ENCODE measurements at places on chromosomes 5 and 9.
A peak's percentile ranks its signal among the peaks of the same experiment; 100 is the strongest.

- no peak for DNase-seq
Observed at GRCh38 chr9:35313916-35314315, 152.1 kb downstream of the UNC13B start.

DNA sequence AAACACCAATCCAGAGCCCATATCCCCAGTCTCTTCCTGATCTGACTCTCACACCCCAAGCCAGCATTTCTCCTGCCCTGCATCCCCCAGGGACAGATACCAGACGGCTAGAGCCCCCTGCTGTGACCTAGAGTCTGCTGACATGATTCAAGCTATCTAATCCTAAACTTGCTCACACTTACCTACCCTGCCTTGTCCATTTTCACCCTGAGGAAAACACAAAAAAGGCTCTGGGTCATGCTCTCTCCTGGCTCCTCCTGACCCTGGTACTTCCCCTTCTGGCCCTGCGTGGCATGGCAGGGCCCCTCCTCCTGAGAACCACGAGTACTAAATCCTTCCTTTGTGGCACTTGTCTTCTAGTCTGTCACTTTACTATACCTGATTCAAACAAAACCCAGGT is 2.8 kb upstream of the ARRDC1 start:
- no peak for DNase-seq

GRCh38 chr5:134555890-134556311 is 30.4 kb downstream of the JADE2 start:
- peak; percentile 76 for DNase-seq

DNA sequence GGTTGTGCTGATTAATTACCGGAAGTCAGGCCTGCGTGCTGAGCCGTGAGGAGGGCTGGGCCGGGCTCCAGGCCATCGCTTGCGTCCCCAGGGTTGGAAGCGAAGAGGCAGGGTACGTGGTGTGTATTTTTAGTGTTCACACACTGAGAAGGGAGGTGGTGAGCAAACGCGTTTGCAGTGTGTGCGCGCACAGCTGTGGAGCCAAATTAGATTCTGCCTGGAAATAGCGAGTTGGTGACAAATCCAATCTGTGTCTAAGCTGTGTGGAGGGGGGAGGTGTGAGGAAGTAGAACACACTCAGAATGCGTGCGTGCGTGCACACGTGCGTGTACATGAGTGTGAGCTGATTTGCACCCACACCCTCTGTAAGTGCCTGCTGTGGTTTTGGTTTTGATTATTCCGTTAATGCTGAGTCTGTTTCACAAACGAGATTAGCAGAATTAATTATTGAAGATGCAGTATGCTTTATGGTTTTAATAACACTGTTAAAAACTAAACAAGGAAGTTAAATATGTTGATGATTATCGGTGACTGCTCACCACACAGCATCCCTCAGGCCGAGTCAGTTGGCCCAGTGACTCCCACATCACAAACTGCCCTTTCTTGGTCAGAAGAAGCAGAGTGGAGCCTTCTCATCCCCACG is 111.8 kb upstream of the FCN2 start:
- DNase-seq: no peak

- no peak for DNase-seq
Observed at GRCh38 chr5:172524573-172525021, 70.3 kb upstream of the SH3PXD2B start.

GRCh38 chr5:53873235-53873634 is 312.8 kb downstream of the NDUFS4 start:
- DNase-seq: no peak

GRCh38 chr5:152187668-152188067 is 217.4 kb downstream of the NMUR2 start:
- no peak for DNase-seq

DNA sequence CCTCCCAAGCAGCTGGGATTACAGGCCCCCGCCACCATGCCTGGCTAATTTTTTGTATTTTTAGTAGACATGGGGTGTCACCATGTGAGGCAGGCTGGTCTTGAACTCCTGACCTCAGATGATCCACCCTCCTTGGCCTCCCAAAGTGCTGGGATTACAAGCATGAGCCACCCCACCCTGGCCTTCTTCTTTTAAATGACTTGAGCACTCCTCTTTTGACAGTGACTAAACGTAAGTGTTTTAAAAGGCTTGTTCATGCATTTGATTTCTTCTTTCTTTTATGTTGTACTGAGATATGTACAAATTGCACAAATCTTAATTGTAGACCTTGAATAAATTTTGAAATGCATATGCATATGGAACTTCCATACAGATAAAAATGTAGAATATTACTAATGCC is 337.9 kb downstream of the CETN3 start:
- no peak for DNase-seq

DNA sequence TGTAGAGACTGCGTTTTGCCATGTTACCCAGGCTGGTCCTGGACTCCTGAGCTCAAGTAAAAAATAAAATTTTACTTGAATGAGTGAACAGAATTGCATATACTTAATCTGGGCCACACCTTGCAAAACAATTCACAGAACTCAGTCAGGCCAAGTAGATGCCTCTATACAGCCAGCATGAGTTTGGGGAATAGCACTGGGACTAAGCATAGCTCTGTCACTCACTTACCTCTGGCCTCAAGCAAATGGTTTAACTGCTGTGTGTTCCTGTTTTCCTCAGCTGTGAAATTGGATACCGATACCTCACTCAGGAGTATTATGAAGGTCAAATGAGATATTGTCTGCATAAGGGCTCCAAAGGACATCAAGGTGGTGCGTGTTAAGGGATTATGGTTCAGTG is 10.9 kb upstream of the FRMPD1 start:
- DNase-seq: no peak

- DNase-seq: no peak
Observed at GRCh38 chr9:113343732-113344231, 3.7 kb upstream of the WDR31 start.

DNA sequence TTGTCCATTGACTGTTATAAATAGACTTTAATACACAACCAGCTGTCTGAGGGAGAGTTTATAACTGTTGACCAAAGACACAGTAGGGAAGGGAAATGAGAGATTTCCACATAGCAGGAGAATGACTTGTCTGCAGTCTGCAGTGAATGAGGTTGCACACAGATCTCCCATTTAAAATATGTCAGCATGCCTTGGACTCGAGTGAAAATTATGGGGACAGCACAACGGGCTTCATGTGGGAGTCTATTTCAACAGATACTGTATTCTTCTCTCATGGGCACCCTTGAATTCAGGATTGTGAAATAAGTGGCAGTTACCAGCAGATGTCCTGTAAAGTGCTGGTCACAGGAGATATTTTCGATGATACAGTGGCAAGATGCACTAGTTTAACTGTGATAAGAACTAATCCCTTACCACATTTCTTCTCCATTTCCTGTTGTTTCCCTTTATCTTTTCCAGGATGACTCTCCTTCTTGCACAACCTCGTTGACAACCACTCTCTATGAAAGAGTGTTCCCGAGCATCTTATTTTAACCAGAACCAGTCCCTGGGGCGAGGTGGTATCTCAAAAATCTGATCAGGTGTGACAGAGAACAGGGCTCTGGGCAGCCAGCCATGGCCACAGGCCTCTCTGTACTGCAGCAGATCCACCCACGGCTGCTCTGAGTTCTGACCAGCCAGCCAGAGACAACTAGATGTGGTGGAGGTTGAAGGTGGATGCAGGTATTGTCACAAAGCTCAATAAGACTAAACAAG is 51.5 kb upstream of the MAP3K1 start:
- no peak for DNase-seq

DNA sequence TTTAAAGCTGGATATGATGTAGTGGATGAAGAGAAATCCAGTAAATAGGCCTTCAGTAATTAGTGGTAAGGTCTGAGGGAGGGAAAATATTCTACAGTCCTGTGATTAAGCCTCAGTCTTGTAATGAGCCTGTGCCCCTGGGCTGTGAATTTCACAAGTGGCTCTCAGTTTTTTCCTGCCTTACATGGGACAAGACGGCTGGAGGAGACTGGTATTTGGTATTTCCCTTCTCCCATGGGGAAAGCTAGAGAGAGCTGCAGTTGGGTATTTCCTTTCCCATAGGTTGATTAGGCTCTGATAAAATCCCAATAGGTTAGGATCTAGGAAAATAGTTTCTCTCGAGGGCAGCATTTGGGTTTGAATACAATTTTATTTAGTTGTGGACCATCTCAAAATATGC is 62.2 kb upstream of the GNA14 start:
- DNase-seq: no peak

DNA sequence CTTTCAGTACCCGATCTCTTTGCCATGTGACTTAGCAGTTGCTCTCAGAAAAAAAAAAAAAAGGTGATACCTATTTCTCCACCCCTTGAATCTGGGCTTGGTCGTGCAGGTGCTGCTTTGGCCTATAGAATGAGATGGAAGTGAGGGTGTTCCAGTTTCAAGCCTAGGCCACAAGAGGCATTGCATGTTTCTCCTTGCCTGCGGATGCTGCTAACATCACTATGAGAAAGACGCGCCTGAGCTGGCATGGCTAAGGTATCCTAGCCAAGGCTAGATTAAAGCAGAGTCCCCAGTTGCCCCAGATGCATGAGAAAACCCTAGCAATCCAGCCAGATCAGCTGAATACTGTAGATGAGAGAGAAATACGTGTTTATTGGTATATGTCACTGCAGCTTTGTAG is 14.7 kb upstream of the CSF1R start:
- DNase-seq: no peak

- no peak for DNase-seq
Observed at GRCh38 chr5:138661291-138661960, 86.2 kb upstream of the HSPA9 start.

- DNase-seq: no peak
Observed at GRCh38 chr5:95262933-95263660, 21.8 kb downstream of the MCTP1 start.

- no peak for DNase-seq
Observed at GRCh38 chr9:74681906-74682305, 184.8 kb downstream of the RORB start.

GRCh38 chr5:26955161-26955560 is 83.2 kb downstream of the CDH9 start:
- no peak for DNase-seq

GRCh38 chr9:6106711-6107339 is 91.4 kb upstream of the RANBP6 start:
- no peak for DNase-seq

GRCh38 chr5:41334221-41334620 is 120.9 kb upstream of the C6 start:
- no peak for DNase-seq

DNA sequence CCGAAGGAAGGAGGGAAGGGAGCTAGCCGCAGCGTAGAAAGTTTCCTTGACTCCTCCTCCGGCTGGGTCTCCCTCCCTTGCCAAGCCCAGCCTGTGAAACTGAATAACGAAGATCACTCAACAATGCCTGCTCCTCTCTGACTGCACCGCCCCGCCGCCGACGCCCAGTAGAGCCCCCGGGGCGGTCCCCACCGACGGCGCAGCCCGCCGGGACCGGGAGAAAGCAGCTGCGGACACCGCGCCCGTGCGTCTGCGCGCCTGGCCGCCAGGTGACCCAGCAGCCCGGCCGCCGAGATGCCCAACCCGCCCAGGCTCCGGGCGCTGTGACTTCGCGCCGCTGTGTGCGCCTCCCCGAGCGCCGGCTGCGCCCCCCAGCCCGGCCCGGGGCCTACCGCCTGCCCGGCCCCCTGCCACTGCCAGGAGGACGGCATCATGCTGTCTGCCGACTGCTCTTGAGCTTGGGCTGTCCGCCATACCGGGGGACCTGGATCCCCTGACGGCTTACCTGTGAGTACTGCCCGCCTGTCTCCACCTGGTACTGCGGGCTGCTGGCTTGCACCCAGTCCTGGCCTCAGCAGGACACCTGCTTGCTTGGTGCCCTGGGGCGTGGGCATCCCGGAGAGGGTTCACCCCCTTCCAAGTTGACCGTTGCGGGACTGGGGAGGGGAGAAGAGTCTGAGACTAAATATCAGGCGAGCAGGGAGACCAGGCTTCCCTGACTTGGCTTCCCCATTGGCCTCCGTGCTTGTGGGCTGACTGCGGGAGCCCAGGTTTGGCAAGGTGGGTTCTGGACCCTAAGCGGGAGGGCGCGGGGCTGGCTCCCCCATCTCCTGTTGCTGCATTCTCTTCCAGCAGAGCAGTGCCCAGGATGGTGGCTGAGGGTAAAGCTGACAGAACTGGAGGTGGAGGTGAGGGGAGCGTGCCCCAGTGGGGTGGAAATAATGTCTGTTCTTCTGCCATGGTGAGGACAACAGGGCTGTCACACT is 26.2 kb upstream of the SPTLC1 start:
- no peak for DNase-seq

- DNase-seq: no peak
Observed at GRCh38 chr9:15205632-15206420, 101.2 kb downstream of the TTC39B start.

- no peak for DNase-seq
Observed at GRCh38 chr5:146902471-146902870, 23.9 kb upstream of the PPP2R2B start.

DNA sequence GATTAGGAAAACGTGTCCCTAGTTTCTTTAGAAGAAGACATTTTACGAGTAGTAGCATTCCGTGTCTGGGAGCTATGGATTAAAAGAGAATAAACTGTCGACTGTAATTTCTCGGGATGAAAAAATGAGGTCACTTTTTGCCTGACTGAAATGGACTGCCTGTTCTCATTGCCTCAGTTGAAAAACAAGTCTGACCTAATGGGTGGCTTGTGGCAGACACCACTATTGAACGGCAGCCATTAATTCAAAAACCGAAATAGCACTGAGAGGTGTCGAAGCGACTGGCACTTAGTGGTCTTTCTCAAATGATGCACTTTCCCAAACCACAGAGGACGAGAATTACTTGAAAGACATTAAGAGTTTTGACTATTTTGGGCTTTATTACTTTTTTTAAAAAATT is 35.4 kb downstream of the OSTF1 start:
- no peak for DNase-seq

GRCh38 chr5:39946356-39947045 is 521.7 kb upstream of the DAB2 start:
- DNase-seq: no peak

GRCh38 chr5:154164249-154164581 is 26.3 kb upstream of the GALNT10 start:
- DNase-seq: no peak

DNA sequence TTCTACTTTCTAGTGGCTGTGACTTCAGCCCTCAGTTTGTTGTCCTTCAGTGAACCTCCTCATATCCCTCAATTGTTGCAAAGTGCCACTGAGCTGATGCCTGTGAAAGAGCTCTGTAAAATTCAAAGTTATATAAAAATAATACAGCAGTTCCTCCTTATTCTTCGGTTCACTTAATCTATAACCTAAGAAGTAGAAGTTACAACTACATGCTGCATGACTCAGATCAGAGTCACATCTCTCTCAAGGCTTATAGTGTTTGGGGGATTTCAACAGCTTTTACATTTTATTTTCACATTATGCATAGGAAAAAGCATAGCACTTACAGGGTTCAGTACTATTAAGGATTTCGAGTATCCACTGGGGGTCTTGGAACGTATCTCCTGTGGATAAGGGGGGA is 25.1 kb upstream of the GCNT1 start:
- DNase-seq: no peak

DNA sequence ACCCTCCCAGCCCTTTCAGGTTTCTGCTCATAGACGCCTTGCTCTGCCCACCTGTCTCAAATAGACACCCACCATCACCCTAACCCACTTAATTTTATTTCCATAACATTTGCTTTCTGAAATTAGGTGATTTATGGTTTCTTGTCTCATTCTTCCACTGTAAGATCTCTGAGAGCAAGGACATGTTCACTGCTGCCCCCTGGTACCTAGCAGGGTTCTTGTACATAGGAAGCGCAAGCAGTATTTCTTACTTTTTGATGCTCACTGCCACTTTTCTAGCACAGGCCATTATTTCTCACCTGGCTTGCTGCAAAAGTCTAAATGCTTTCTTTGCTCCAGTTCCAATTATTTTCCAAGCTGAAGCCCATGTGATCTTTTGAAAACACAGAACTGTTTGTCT is 16.8 kb downstream of the C9orf57 start:
- DNase-seq: no peak

All from activated CD4-positive, alpha-beta T cell treated with anti-CD3 and anti-CD28 coated beads, Interleukin-2, amount 50 U/mL, for 1 hour (primary cell).